Aorta (tissue), 5 donors: ENCODE measurements at places on chromosomes 2 and 18. TPM values are rescaled to one million over a fixed set of nuclear protein-coding genes. Genes with fewer than 3 reads are reported as not detected.

Gene REG1B
- total RNA-seq = 3.8 TPM

Gene TTR
- total RNA-seq = not detected

Gene IGFBP5
- total RNA-seq = 808 TPM

Gene SUMO1
- 62.4 TPM for total RNA-seq

Gene FER1L5
- 0.10 TPM for total RNA-seq

Gene RDH14
- 23.8 TPM for total RNA-seq

Gene HOXD13
- not detected for total RNA-seq
